NK-92 treated with Interleukin-12 subunit alpha and Interleukin-12 subunit beta, amount 100 ng/mL, for 24 hours (cell line): ENCODE measurements at places on chromosomes 6 and 20.

DNA sequence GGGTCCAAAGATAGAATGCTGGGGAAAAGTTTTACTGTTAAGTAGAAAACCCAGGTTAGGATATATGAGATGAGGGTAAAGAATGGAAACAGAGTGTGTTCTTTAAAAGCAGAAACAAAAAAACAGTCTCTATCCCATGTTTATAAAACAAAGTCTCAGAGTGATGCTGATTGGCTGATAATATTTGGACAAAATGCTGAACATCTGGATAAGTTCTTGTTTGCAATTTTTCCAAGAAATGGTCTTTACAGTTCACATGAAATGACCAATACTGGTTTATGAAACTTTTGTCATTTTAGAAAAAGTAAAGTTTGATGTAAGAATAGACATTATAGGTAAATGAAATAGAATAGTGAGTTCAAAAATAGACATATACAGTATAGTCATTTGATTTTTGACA is 96.2 kb upstream of the EYS start:
- no peak for DNase-seq

- DNase-seq, result no peak
Observed at GRCh38 chr6:33705955-33706725, 5.4 kb downstream of the UQCC2 start.

DNA sequence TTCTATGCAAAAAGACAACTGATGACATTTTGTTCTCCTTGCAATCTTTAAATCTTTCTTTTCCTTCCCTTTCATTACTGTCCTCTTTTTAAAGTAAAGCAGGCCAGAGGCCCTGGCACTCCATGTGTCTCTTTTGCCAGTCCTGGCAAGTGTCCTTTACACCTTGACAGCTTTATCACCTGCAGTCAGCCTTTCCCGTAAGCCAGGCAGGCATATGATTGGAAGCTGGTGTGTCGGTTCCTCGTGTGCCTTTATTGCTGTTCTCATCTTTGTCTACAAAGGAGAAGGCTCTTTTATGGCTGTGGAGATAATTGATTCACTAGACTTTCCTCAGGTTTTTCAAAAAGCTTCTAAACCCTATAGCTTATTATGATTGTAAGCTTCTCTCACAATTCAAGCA is 162.3 kb upstream of the FBXL4 start:
- DNase-seq, result no peak

GRCh38 chr6:131399433-131399832 is 173.6 kb upstream of the ARG1 start:
- no peak for DNase-seq

GRCh38 chr20:46057856-46058598 is 29.0 kb downstream of the SLC12A5 start:
- DNase-seq, result no peak

- no peak for DNase-seq
Observed at GRCh38 chr6:92864966-92865555, 554.3 kb downstream of the EPHA7 start.

DNA sequence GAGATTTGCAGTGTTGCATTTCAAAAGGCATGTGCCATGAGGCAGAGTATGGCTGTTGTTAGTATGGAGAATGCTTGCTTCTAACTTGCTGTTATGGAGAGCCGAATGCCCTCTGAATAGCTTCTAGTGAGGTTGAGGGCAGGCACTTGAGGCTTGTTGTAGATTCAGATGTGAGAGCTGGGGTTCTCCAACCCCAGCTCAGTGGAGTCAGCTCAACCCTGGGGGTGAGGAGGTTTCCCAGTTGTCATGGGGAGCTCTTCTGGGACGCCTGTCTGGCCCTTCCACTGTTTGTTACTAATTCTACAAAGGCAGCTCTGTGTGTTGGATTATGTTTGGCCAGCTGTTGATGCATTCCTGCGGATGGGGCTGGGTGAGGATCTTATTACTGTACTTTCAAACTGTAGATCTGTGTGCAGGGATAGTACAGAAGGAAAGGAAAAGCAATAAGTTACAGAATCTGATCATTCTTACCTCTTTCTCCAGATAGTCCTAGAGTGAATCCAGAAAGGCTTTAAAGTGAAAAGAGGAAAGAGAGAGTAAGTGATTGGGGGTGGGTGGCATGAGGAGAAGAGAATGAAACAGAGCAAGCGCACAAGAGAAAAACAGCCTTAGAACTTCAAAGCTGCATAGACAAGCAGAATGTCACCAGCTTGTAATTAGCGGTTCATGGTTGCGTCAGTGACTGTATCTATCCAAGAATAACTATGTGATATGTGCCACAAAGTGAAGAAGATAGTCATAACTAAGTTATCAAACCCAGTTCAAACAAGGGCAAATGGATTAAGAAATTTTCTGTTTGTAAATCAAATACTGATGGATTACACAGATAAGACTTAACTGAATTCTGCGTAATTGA is 148.7 kb downstream of the PRL start:
- DNase-seq, result no peak

GRCh38 chr20:6381887-6382286 is 259.1 kb upstream of the FERMT1 start:
- DNase-seq, result no peak

GRCh38 chr6:132790450-132790849 is 8.0 kb downstream of the SLC18B1 start:
- DNase-seq, result no peak

DNA sequence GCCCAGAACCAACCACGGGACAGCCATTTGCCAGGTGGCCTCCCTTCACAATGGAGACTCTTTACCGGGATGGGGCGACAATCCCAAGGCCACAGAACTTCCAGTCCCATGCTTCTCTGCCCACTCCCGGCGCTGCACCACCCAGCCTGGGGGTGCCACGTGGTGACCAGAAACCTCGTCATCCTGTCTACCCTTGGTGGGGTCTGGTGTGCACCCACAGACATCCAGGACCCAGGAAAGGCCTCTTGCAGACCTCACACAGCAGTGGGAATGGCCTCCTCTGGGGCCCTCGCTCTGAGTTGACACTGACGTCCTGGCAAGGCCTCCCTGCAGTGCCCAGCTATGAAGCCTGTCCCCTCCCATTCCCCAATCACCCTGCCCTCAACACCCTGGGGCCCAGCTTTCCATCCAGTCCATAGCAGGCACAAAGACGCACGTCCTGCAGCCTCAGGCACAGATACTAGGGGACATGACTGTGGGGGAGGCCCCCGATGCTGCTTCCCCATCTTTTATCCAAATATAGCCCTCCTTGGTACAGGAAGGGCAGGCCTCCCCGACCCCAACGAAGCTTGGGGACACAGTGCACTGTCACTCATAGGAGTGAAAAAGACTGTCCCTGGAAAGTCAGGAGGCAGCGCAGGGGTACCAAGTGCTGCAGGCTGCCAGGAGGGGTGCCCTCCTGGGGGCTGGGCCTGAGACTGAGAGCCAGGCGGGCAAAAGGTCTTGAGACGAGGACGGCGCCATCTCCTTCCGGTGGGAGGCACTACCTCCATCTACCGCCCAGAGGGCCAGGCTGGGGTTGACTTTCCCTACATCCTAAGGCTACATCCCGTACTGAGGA is 7.2 kb downstream of the CST7 start:
- DNase-seq, result no peak

DNA sequence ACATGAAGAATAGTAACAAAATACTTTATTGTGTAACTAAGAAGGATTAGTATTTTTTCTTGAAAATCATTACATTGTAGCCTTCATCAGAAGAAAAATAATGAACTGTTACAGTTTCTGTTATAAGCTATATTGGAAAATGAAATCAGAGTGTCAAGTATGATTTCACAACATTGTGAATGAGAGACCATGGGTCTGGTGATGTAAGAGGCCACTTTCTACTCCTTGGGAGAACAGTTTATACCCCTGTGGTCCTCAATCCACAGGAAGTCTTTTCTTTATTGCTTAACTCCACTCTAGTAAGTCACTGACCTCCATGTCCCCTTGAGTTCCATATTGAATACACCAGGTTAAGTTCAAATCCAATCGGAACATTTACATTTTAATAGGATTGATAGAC is 218.7 kb upstream of the FERMT1 start:
- DNase-seq, result no peak

DNA sequence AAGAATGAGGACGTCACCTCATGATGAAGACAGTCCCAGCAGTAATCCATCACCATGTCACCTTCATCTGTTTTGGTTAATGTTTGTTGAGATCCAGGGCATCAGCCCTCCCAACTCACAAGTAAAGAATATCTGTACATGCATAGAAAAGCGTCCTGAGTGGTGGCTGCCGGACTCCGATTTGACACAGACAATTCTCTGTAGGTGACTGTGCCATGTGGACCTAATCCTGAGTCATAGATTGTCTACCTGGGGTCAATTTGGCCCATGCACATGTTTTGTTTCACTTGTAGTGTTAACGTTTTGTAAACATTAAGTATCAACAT is 168.4 kb upstream of the UST start:
- DNase-seq, result no peak

DNA sequence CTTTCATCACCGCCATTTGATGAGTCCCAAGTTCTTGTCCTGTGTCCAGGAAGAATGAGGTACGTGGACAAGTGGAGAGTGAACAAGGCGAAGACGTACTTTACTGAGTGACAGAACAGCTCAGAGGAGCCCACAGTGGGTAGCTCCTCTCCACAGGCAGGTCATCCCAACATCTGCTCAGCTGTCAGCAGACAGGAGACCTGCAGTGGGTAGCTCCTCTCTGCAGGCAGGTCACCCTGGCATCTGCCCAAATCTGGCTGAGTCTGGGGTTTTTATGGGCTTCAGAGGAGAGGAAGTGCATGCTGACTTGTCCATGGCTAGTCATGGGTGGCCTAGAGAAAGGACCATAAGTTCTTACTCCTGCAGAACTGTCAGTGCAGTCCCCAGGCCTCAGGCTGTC is 32.7 kb upstream of the PDYN start:
- no peak for DNase-seq

GRCh38 chr6:34696189-34696738 is 303 bp downstream of the ILRUN start:
- no peak for DNase-seq

- DNase-seq, result no peak
Observed at GRCh38 chr6:144528743-144529425, 243.7 kb downstream of the UTRN start.

GRCh38 chr20:62587757-62588402 is 54.4 kb upstream of the SLCO4A1 start:
- no peak for DNase-seq

- no peak for DNase-seq
Observed at GRCh38 chr6:92479831-92480230, 939.5 kb downstream of the EPHA7 start.

- no peak for DNase-seq
Observed at GRCh38 chr6:114287461-114287860, 55.4 kb downstream of the HS3ST5 start.

DNA sequence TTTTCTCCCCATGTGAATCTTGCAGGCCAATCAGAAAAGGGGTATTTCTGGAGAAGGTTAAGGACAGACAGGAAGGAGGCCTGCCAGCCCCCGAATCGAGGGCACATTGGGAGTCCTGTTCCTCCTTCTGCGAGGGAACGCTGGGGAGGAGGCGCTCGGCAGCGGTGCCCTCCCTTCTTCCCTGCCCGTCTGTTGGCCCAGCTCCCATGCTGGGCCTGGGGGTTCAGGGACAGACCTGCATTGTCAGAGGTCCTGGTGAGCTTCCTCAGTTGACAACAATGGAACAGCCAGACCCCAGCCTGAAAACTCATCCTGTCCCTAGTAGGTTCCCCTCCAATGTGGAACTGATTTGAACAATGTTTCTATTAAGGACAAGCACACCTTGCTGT is 15.1 kb upstream of the SYNJ2 start:
- no peak for DNase-seq

GRCh38 chr6:132231121-132231884 is 170.0 kb downstream of the MOXD1 start:
- no peak for DNase-seq

DNA sequence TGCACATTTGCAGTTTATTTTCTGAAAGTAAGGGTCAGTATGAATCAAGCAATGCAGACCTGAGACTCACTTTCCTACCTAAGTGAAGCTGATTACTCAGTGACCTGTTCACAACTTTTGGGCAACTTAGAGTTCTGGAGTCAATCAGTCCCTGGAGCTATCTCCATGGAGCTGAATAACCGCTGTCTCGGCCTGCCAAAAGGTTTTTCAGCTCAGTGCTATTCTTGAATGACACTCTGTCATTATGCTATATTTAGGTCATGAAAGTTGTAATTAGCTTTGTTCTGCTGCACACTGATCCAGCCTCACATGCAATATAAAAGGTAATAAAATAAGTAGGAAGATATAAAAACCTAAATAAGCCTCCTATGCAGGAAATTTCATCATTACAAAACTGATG is 356.0 kb downstream of the BMP2 start:
- no peak for DNase-seq

- DNase-seq, result no peak
Observed at GRCh38 chr6:43665376-43665775, 20.5 kb downstream of the RSPH9 start.

- DNase-seq, result peak; percentile 25
Observed at GRCh38 chr20:34222208-34222607, 19.0 kb upstream of the ASIP start.

GRCh38 chr6:3314621-3315467 is 56.1 kb downstream of the PSMG4 start:
- no peak for DNase-seq

DNA sequence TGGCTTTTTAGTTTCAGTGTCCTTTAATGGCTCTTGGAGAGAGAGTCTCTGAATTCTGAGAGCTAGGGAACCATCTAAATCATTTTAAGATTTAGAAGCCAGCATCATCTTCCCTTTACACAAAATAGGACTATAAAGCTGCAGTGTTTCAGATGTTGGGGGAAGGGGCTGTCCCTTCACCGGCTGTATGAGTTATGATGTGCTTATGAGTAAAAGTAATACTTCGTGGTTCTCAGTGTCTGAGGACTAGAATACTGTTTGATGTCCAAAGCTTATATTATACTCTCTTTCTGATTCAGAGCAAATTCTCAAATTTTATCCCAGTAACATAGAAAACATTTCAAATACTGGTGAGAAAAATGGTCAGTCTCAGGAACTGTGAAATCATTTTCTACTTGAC is 63.5 kb upstream of the FAM8A1 start:
- no peak for DNase-seq
